ENCODE measurements at places on chromosomes 1 and 21.
A peak's percentile ranks its signal among the peaks of the same experiment; 100 is the strongest.

- peak; percentile 26 for DNase-seq
- H3K4me3 ChIP-seq, result no peak overlapping the region
- H3K36me3 ChIP-seq, result no peaks in the 10 kb centered on the region
- H3K27me3 ChIP-seq, result no peaks in the 10 kb centered on the region
- H3K4me1 ChIP-seq, result no peaks in the 10 kb centered on the region
Observed at GRCh38 chr1:1927751-1928150, 8.7 kb upstream of the TMEM52 start.

DNA sequence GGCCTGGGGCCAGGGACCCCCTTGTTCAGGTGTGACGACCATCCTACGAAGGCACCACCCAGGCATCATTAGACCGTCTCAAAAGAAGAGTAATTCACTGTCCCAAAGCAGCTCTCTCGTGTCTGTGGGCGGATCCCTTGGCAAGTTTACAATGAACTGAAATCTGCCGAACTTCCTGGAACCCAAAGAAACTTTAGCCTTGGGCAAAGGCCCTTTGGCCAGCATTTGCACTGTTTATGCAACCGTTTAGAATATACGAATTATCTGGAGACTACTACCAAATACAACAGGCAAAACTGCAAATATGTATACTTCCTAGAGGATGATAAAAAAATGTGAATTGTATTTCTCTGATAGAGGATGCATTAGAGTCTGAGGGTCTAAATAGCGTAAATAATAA is 1.4 kb upstream of the SOD1 start:
- no peak overlapping the region for H3K4me3 ChIP-seq
- DNase-seq, result no peak
- no peaks in the 10 kb centered on the region for H3K36me3 ChIP-seq
- no peak overlapping the region for H3K27ac ChIP-seq
- H3K4me1 ChIP-seq, result peaks cover 2% of the 10 kb centered on the region
- no peaks in the 10 kb centered on the region for H3K27me3 ChIP-seq

- H3K4me3 ChIP-seq, result no peak overlapping the region
- no peaks in the 10 kb centered on the region for H3K4me1 ChIP-seq
- no peaks in the 10 kb centered on the region for H3K27me3 ChIP-seq
Observed at GRCh38 chr1:20481643-20482498, 4.1 kb downstream of the CAMK2N1 start.

DNA sequence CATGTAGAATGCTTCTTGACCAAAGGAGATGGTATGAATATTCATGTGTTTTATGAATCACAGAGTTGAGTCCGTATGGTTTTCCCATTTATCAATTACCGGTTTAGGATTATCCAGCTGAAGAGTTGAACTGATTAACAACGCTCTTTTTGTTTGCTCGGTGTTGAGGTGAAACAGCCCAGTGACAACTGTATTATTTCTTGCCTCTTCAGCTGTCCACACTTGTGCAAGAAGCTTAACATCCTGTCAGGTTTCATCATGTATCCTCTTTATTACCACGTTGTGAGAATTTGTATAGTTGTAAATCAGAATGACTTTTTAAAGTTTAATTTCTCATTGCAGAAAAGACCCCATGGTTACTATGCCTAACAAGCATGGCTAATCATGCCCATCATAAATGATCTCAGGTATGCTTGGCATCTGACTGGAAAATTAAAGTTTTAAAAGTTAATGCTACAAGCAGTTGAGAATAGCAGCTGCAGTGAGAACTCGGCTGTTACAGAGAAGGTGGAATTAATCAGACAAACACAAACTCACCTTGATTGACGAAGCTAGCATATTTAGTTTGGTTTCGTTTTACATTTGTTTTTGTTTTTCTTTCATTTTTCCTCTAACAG is 563.2 kb upstream of the ADGRL2 start:
- DNase-seq, result no peak
- peaks cover 3% of the 10 kb centered on the region for H3K4me1 ChIP-seq
- H3K36me3 ChIP-seq, result no peaks in the 10 kb centered on the region
- H3K27me3 ChIP-seq, result no peaks in the 10 kb centered on the region
- H3K4me3 ChIP-seq, result peak overlapping the region; percentile 41
- H3K27ac ChIP-seq, result no peak overlapping the region

GRCh38 chr1:112603541-112603940 is 15.4 kb downstream of the ST7L start:
- H3K27ac ChIP-seq, result no peak overlapping the region
- no peaks in the 10 kb centered on the region for H3K36me3 ChIP-seq
- no peak for DNase-seq
- no peaks in the 10 kb centered on the region for H3K27me3 ChIP-seq

Data from aorta (tissue), 5 donors.